ENCODE measurements at places on chromosomes 6 and 20.

- no peak for DNase-seq
- H3K4me1 ChIP-seq = no peaks in the 10 kb centered on the region
- H3K36me3 ChIP-seq = no peaks in the 10 kb centered on the region
- H3K27me3 ChIP-seq = no peaks in the 10 kb centered on the region
- H3K4me3 ChIP-seq = no peak overlapping the region
- no peak overlapping the region for H3K27ac ChIP-seq
These were observed 43.7 kb downstream of the APCDD1L start for GRCh38 chr20:58471193-58472164.

- peaks cover 9% of the 10 kb centered on the region for H3K27me3 ChIP-seq
- no peak for DNase-seq
- H3K36me3 ChIP-seq = no peaks in the 10 kb centered on the region
- no peaks in the 10 kb centered on the region for H3K4me1 ChIP-seq
- H3K27ac ChIP-seq = no peak overlapping the region
These were observed 57.3 kb downstream of the UBE2V1 start for GRCh38 chr20:50055524-50056083.

GRCh38 chr20:50848341-50848808 is 53.5 kb downstream of the BCAS4 start:
- H3K27ac ChIP-seq = peak overlapping the region; percentile 40
- peaks cover 2% of the 10 kb centered on the region for H3K36me3 ChIP-seq
- DNase-seq = no peak
- H3K4me3 ChIP-seq = no peak overlapping the region
- H3K4me1 ChIP-seq = peaks cover 7% of the 10 kb centered on the region
- no peaks in the 10 kb centered on the region for H3K27me3 ChIP-seq

DNA sequence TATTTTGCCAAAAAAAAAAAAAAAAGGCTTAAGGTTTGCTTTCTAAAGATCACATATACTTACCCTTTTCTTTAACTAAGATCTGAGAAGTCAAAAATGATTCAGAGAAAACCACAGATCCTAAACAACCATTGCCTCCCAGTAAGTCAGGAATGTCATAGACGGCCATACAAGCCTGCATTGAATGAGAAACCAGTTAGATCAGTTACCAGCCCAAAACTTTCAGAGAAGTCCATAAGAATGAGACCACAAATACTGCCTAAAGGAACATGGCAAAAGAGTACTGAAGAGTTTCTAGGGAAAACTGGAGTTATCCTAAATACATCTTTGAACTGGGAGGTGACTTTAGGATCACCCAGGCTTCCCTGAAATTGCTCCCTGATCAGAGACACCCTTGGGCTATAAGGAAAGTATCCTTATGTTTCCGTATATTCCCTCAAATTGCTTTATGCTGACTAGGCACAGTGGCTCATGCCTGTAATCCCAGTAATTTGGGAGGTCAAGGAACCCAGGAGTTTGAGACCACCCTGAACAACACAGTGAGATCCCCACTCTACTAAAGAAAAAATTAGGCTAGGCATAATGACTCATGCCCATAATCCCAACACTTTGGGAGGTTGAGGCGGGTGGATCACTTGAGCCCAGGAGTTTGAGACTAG is 79.4 kb upstream of the SLC4A11 start:
- no peak overlapping the region for H3K4me3 ChIP-seq
- H3K4me1 ChIP-seq = peaks cover 1% of the 10 kb centered on the region
- no peak for DNase-seq
- peaks cover 10% of the 10 kb centered on the region for H3K36me3 ChIP-seq
- no peaks in the 10 kb centered on the region for H3K27me3 ChIP-seq

DNA sequence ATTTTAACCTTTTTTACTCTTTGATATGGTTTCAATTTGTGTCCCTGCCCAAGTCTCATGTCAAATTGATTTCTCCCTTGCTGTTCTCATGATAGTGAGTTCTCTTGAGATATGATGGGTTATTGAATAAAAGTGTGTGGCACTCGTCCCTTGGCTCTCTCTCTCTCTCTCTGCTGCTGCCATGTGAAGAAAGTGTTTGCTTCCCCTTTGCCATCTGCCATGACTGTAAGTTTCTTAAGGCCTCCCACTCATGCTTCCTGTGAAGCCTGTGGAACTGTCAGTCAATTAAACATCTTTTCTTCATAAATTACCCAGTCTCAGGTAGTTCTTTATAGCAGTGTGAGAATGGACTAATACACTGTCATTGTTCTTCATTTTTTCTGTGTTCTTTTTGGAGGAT is 48.5 kb downstream of the LIN28B start:
- no peaks in the 10 kb centered on the region for H3K36me3 ChIP-seq
- peaks cover 47% of the 10 kb centered on the region for H3K27me3 ChIP-seq
- DNase-seq = no peak
- H3K4me1 ChIP-seq = no peaks in the 10 kb centered on the region
- no peak overlapping the region for H3K4me3 ChIP-seq
- no peak overlapping the region for H3K27ac ChIP-seq

DNA sequence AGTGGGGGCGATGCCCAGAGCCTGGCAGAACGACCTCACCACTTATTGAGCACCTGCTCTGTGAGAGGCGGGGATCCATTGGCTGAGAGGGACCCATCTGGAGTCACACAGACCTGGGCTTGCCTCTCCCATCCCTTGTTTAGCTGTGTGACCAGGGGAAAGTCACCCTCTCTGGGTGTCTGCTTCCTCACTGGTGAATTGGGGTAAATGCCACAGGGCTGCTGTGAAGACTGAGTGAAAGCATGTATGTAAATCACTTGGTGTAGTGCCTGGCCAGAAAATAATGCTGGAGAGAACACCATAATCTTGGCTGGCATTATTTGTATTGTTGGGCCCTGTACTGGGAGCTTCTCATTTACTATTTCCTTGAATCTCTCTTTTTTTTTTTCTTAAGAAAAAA is 83.4 kb upstream of the PRL start:
- H3K4me3 ChIP-seq = no peak overlapping the region
- H3K4me1 ChIP-seq = no peaks in the 10 kb centered on the region
- H3K27ac ChIP-seq = no peak overlapping the region
- H3K27me3 ChIP-seq = no peaks in the 10 kb centered on the region

GRCh38 chr20:10023911-10024310 is 10.9 kb upstream of the ANKEF1 start:
- H3K27ac ChIP-seq = no peak overlapping the region
- H3K27me3 ChIP-seq = peaks cover 79% of the 10 kb centered on the region
- H3K4me3 ChIP-seq = no peak overlapping the region
- H3K4me1 ChIP-seq = no peaks in the 10 kb centered on the region
- DNase-seq = no peak
- H3K36me3 ChIP-seq = peaks cover under 1% of the 10 kb centered on the region

GRCh38 chr20:54379893-54380584 is 95.4 kb upstream of the DOK5 start:
- no peak overlapping the region for H3K27ac ChIP-seq
- DNase-seq = no peak
- H3K36me3 ChIP-seq = no peaks in the 10 kb centered on the region
- H3K4me3 ChIP-seq = no peak overlapping the region
- H3K27me3 ChIP-seq = peaks cover 54% of the 10 kb centered on the region

DNA sequence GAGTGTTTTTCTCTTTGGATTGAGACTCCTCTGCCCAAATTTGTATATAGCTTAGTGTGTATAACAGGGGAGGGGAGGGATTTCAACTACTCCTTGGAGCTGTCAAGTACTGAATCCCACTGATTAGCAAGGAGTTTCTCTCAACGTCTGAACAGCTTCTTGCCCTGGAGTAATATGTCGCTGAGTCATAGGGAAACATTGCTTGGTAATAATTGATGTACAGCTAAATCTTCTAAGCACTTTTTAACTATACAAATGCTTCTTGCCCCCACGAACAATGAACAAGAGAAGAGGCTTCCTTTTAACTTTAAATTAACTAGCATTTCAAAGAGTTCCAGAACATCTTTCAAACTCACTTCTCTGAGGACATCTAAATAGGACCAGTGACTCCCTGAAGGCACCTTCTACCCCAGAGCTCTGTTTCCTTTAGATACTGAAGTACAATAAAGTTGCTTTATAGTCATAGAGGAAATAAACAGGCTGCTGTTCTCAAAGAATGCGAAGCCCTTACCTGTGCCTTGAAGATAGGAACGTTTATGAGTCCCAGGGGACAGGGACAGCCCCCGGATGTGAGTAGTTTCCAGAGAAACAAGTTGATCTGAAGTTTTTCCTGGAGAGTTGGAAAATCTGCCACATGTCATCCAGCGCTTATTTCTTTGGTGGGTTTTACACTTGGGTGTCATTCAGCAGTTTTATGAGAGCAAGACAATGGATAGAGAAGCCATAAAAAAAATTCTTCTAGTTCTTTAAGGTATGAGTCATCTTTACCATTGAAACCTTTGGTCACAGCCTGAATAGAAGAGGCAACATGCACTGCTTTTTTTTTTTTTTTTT is 462.5 kb upstream of the BTBD3 start:
- H3K36me3 ChIP-seq = peaks cover under 1% of the 10 kb centered on the region
- no peak overlapping the region for H3K27ac ChIP-seq
- no peak for DNase-seq

GRCh38 chr6:44712353-44713111 is 325.0 kb downstream of the CDC5L start:
- no peaks in the 10 kb centered on the region for H3K36me3 ChIP-seq
- no peaks in the 10 kb centered on the region for H3K4me1 ChIP-seq
- DNase-seq = no peak
- no peak overlapping the region for H3K27ac ChIP-seq
- H3K4me3 ChIP-seq = no peak overlapping the region

- H3K27me3 ChIP-seq = no peaks in the 10 kb centered on the region
- H3K36me3 ChIP-seq = no peaks in the 10 kb centered on the region
- H3K4me1 ChIP-seq = no peaks in the 10 kb centered on the region
- DNase-seq = no peak
These were observed 18.3 kb downstream of the PDE10A start for GRCh38 chr6:165644586-165645266.

- peak overlapping the region; percentile 60 for H3K4me3 ChIP-seq
- peaks cover 4% of the 10 kb centered on the region for H3K36me3 ChIP-seq
- H3K4me1 ChIP-seq = peaks cover 37% of the 10 kb centered on the region
- peak overlapping the region; percentile 65 for H3K27ac ChIP-seq
- DNase-seq = no peak
- no peaks in the 10 kb centered on the region for H3K27me3 ChIP-seq
These were observed 204.2 kb downstream of the BCAS1 start for GRCh38 chr20:53865901-53866793.

GRCh38 chr6:41728073-41728936 is 7.1 kb downstream of the TFEB start:
- peak overlapping the region; percentile 37 for H3K4me3 ChIP-seq
- peak overlapping the region; percentile 61 for H3K27ac ChIP-seq
- H3K27me3 ChIP-seq = no peaks in the 10 kb centered on the region
- peaks cover 11% of the 10 kb centered on the region for H3K36me3 ChIP-seq
- no peak for DNase-seq
- H3K4me1 ChIP-seq = peaks cover 58% of the 10 kb centered on the region

- no peak overlapping the region for H3K27ac ChIP-seq
- no peak overlapping the region for H3K4me3 ChIP-seq
- DNase-seq = no peak
- H3K27me3 ChIP-seq = peaks cover 57% of the 10 kb centered on the region
- H3K4me1 ChIP-seq = peaks cover 23% of the 10 kb centered on the region
- H3K36me3 ChIP-seq = peaks cover 13% of the 10 kb centered on the region
These were observed 5.6 kb downstream of the SOX4 start for GRCh38 chr6:21599051-21599696.

DNA sequence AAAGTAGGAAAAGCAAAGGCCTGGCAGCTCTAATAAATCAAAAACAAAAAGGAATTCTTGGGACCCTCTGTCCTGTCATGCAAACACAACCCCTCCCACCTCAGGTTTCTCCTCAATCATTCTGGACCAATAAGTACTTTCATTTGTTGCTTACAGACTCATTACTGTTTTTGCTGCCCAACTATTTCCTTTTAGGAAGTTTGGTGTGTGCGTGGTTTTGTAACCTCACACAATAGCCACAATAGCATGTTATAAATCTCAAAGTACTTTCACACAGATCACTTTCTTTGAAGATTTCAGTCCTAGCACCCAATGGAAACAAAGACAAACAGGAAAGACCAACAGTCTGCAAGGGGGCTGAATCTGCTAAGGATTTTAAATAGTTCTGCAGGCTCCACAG is 4.5 kb downstream of the MRPL14 start:
- no peaks in the 10 kb centered on the region for H3K27me3 ChIP-seq
- peak overlapping the region; percentile 64 for H3K4me3 ChIP-seq
- H3K27ac ChIP-seq = peak overlapping the region; percentile 98

GRCh38 chr6:43762966-43763695 is 6.9 kb upstream of the VEGFA start:
- H3K27me3 ChIP-seq = peaks cover 22% of the 10 kb centered on the region
- H3K36me3 ChIP-seq = no peaks in the 10 kb centered on the region
- H3K27ac ChIP-seq = no peak overlapping the region
- no peak for DNase-seq

- no peaks in the 10 kb centered on the region for H3K4me1 ChIP-seq
- no peak overlapping the region for H3K4me3 ChIP-seq
- no peaks in the 10 kb centered on the region for H3K27me3 ChIP-seq
- DNase-seq = no peak
These were observed 553.3 kb downstream of the C6orf118 start for GRCh38 chr6:164756142-164756541.

GRCh38 chr20:6014017-6014416 is 39.8 kb downstream of the LRRN4 start:
- peaks cover 34% of the 10 kb centered on the region for H3K4me1 ChIP-seq
- no peaks in the 10 kb centered on the region for H3K27me3 ChIP-seq
- DNase-seq = no peak
- H3K27ac ChIP-seq = peak overlapping the region; percentile 64
- H3K36me3 ChIP-seq = peaks cover 37% of the 10 kb centered on the region

DNA sequence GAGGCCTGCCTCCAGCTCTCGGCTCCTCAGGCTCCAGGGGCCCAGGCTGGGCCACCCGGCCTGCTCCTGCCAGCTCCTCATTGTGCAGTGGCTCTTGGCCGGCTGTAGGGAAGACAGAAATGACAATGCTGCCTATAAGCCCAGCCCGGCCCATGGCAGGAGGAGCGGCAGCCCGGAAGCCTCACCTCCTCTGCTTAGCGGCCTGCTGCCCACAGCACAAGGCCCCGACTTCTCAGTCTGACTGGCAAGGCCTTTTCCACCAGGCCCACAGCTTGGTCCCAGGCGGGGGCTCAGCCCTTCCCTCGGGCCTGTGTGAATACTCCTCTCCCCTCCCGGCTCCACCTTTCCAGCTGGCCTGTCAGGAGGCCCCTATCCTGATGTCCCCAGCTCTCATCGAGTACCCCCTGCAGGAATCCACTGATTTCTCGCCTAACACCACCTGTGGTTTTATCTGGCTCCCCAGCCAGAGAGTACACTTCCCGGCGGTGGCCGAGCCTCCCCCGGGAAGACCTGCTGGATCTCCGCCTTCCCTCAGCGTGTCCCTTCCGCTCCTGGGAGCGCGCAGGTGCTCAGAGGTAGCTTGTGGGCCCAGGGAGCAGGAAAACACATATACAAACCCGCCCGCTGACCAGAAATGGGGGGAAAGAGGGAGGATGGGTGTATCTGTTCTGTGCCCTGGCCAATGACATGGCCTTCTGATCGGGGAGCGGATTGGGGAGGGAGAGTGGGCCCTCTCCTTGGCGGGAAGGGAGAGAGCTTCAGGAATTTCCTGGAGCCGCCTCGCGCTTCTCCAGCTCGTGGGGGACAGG is 963 bp downstream of the DDRGK1 start:
- H3K4me3 ChIP-seq = peak overlapping the region; percentile 98
- H3K27me3 ChIP-seq = no peaks in the 10 kb centered on the region
- H3K27ac ChIP-seq = peak overlapping the region; percentile 99
- H3K36me3 ChIP-seq = peaks cover 35% of the 10 kb centered on the region
- H3K4me1 ChIP-seq = peaks cover 14% of the 10 kb centered on the region

Data from central memory CD8-positive, alpha-beta T cell (primary cell).